Stimulated activated CD8-positive, alpha-beta memory T cell treated with anti-CD3 and anti-CD28 coated beads, Interleukin-7, amount 100 ng/mL, for 48 hours (primary cell): ENCODE measurements at places on chromosomes 2 and 18.

GRCh38 chr18:78927156-78927555, 52.5 kb upstream of the SALL3 start:
- no peak for DNase-seq

DNA sequence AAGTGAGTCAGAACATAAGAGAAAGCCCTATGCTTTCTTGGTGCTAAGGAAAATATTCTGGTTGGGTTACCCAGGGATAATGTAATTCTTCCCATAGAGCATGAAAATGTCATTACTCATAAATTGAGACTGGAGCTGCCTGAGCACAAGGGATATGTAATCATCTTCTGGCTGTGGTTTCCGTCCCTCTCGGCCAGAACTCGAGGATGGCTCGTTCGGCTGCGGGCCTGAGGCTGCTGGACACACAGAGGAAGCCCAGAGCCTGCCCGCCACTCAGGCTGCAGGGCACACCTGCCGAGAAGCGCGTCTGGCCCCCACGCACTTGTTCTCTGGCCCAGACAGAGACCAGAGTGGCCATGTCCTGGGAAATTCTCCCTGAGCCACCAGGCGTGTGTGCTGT, 104.9 kb downstream of the ASAP2 start:
- no peak for DNase-seq

GRCh38 chr2:172294983-172295382, 132.4 kb upstream of the ITGA6 start:
- no peak for DNase-seq

- no peak for DNase-seq
Observed at GRCh38 chr18:9691235-9691634, 16.9 kb upstream of the RAB31 start.

DNA sequence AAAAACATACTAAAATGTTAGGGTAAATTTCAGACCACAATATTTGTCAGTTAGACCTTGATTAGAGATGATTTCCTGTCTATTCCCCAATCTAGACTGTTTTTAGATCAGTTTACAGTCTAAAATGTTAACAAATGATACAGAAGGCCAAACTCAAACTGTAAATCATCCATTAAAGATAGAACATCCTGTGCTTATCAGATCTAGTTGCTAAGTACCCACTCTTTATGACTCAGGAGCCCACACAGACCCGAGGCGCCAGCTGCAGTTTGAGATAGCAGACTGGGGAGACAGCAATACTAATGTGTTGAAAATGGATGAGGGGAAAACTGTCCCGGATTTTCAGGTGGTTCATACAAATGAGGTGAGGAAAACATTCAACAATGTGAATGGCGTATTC, 113.3 kb downstream of the SCG2 start:
- DNase-seq, result no peak

GRCh38 chr2:212712466-212712865, 173.9 kb upstream of the ERBB4 start:
- no peak for DNase-seq

GRCh38 chr2:147088871-147089270, 756.0 kb upstream of the ACVR2A start:
- DNase-seq, result no peak

- no peak for DNase-seq
Observed at GRCh38 chr2:107745100-107745499, 81.6 kb upstream of the RGPD4 start.
